ENCODE measurements at places on chromosomes 5 and 9.
A peak's percentile ranks its signal among the peaks of the same experiment; 100 is the strongest.

DNA sequence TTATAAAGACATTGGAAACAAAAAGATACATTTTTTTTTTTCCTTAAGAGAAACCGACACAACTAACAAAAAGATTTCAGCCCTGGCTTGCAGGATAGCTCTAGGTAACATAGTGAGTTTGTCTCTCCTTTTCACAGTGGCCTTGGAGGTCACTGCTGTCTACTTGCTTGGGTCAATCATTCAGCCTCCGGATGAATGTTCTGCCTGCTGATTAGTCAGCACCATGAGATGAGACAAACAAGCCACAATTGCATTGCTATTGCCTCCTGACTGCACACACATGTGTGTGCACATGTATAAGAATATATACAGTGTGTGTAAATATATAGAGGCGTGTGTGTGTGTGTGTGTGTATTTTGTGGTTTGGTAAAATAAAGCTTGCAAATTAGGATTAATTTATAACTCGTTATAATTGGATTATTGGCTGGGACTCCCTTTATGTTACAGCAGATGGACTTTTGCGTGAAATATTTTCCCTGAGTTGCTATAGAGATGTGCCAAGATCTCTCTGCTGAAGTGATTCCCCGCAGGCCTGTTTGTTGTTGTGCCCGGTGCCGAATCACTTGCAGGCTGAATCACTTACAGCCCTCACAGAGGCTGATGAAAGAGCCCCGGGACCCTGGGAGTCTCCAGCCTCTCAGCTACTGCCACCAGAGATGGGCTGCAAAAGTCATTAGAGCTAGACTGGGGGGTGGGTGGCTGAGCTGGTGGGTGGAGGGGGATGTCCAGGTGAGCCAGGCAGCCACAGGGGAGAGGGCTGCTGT lies 161.2 kb downstream of the FGF18 start:
- DNase-seq, result no peak

- DNase-seq, result no peak
These were observed 40.0 kb downstream of the NIM1K start for GRCh38 chr5:43231977-43232376.

- DNase-seq, result no peak
These were observed 686.5 kb upstream of the COX7C start for GRCh38 chr5:85931220-85931619.

DNA sequence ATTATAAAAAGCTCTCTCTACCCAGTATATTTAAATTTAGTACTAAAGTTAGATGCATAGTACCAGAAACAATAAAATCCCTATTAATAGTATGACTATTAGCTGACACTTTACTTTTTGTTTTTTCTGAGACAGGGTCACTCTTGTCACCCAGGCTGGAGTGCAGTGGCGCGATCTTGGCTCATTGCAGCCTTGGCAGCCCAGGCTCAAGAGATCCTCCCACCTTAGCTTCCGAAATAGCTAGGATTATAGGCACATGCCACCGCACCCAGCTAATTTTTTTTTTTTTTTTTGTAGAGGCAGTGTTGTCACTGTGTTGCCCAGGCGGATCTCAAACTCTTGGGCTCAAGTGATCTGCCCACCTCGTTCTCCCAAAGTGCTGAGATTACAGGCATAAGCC lies 8.0 kb downstream of the CCNG1 start:
- DNase-seq, result no peak

DNA sequence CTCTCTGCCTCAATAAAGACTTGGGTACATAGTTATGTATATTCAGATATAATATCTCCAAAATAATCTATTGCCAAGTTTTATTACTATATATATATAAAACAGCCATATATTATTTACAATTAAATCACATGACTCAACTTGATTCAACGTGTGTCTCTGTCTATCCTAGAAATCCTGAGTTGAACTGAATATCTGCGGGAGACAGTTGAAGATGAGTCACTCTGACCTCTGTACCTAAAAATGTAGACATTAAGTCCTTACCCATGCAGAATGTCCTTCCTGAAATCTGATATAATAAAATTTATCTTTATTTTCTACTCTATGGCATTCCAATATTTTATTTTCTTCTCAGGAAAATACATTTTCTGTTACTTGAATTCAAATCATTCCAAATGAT lies 218.2 kb upstream of the PRDM9 start:
- no peak for DNase-seq

GRCh38 chr5:141349917-141350619 lies at the start of gene PCDHGB1:
Gene PCDHGB1 (plus strand): TSS chr5:141350099. CDS start chr5:141350261, 162 bp downstream.
- DNase-seq, result peak; percentile 77

- DNase-seq, result no peak
These were observed 1141.1 kb upstream of the ACO1 start for GRCh38 chr9:31243386-31243785.

DNA sequence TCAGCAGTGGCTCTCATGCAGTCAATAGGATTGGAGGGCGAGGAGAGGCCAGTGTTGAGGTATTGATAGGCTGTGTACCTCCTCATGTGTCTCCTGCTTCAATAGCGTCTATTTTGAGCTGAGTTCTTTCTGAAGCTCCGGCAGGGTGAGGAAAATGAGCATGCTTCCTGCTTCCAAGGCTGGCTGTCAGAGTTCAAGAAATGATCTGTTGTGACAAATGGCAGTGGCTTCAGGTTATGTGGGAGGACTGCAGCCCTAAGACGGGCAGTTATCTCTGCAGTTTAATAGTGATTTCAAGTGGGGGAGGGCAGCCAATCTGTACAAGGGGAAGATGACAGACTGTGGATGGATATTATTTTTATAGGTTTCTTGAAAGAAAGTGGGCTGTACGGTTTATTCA lies 54.0 kb upstream of the CXCL14 start:
- no peak for DNase-seq

DNA sequence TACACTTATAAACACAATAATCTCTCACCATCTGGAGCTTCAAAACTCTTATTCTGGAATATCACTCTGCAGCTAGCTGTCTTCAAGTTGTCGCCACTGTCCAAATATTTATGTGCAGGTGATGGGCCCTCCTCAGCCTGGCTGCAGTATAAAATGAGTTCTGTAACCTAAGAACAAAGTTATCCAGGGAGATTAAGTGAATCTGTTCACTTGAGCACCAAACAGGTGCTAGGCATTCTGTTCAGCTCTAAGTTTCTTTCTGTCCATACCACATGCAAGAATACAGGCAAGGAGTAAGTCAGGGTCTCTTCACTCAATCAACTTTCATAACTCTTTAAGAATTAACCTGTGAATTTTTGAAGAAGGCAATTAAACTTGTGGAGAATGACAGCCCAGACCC lies 344.1 kb downstream of the PLK2 start:
- DNase-seq, result no peak

DNA sequence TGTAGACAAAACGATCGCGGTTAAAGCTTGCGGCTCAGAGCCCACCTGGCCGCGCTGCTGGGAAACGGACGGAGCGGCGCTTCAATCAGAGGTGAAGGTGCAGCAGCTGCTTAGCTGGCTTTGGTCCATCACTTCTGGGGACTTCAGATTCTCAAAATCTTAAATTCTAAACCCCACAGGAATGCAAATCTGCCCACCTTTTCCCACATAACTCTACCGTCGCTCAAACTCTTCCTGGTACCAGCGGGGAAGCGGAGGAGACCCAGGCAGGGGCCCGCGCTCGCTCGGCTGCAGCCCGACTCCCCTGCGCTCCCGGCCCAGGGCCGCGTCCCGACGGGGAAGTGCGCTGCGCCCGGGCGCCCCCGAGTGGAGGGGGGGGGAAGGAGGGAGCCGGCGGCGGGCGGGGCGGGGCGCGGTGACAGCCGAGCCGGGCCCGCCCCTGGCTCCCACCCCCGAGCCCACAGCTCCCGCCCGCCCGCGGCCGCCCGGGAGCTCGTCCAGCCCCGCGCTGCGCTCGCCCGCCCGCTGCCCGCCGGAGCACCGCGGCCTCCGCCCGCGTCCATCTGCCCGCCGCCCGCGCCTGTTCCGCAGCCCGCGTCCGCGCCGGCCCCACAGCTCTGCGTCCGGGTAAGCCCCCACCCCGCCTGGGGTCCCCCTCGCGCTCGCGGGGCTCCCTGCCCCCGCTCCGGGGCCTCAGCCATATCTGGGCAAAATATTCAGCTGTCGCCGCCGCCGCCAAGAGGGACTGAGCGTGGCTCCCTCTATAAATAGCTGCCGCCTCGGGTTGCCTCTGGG lies at the start of gene TMOD1:
TSS of gene TMOD1 (plus strand) at position 490 of the 795 bp plus-strand sequence. CDS start 22,523 bp downstream, outside the sequence.
- peak; percentile 96 for DNase-seq

DNA sequence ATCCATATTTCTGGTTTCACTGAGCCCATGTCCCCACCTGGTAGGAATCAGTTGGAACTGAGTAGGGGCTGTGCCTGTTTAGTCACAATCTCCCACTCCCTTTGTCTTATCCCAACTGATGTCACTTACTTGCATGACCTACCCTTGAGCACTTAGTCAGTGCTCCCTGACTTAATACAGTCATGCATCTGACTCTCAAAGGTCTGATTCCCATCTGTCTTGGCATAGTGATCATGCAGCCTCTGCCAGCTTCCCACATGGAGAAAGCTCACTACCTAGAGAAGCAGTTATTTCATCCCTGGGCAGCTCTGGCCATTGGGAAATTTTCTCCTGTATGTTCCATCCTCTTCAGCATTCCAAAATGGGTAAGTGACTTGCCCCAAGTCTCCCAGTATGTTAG lies 24.8 kb downstream of the ABLIM3 start:
- DNase-seq, result no peak

- peak; percentile 93 for DNase-seq
These were observed at the start of gene ANKS6 for GRCh38 chr9:98796364-98797101. Gene ANKS6 (minus strand): TSS chr9:98796555. CDS start chr9:98796491, 64 bp downstream.

DNA sequence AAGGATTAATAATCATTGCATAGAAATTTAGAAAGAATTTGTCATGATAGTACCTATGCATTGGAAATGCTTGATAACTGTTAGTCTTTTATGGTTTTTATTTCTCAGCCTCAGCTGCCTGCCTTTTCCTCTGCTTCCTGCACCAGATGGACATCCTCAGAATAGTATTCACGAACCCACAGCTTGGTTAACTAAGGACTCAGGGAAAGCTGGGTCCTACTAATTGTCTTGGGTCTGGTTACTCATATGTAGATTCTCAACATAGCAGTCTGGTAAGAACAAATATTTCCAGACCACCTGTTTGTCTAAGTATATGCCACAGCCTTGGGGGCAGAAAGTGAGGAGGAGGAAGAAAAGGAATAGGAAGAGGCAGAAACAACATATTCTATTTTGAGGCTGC lies 464.5 kb upstream of the SMARCA2 start:
- DNase-seq, result no peak

GRCh38 chr5:109006129-109006528 lies 258.4 kb downstream of the FER start:
- no peak for DNase-seq

GRCh38 chr5:74412066-74412465 lies 228.5 kb downstream of the ENC1 start:
- DNase-seq, result no peak

DNA sequence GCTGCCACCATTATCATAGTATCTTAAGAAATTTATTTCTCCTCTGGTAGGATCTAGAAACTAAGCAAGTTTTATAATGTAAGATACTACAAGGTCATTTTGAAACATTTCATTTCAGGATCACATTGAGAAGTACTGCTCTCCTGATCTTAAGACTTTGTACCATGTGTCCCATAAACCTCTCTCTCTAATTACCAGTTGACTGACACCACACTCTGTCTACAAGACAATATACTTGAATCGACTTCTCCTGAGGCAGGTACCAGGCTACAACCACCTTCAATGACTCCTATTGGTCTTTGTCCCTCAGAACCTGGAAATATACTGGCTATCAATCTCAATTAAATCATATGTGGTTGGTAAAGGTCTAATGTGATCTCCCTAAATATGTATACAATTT lies 597.0 kb downstream of the PTPRD start:
- no peak for DNase-seq

DNA sequence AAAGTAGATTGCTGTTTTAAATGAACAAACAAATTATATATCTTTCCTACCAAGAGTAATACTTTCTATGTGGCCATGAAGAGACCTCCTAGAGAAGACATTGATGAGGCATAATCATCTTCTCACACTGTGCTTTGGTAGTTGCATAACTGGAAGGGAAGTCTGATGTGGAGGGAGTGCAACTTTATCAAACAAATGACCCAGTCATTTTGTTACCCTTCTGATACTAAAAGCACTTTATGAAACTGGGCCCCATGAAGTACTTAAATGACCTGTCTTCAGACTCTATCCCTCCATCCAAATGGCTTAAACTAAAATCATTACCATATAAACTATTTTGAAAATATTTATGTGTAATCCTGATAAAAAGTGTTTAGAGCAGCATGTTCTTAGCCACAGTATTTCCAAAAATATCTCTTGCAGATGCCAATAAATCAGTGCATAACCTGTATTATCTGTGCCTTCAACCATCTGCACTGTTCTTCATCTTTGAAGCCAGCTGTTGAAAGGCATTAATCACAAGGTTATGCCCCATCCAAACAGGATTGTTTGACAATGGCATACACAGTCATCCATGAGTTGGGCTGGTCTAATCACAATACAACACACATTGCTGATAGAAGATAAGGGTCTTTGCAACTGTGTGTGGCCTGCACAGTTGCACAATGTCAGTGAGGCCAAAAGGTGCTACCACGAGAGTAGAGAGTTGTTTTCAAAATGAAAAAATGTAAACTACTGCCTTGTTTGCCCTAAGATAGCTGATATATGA lies 31.9 kb upstream of the MIER3 start:
- DNase-seq, result peak; percentile 9

- DNase-seq, result no peak
These were observed 95.7 kb downstream of the AGTPBP1 start for GRCh38 chr9:85645909-85646627.

- DNase-seq, result no peak
These were observed at the start of gene TLR4 for GRCh38 chr9:117704024-117704575. Gene TLR4 (plus strand): TSS chr9:117704403. CDS start chr9:117704473, 70 bp downstream.

- DNase-seq, result no peak
These were observed 384.6 kb downstream of the SPOCK1 start for GRCh38 chr5:137114529-137114928.

DNA sequence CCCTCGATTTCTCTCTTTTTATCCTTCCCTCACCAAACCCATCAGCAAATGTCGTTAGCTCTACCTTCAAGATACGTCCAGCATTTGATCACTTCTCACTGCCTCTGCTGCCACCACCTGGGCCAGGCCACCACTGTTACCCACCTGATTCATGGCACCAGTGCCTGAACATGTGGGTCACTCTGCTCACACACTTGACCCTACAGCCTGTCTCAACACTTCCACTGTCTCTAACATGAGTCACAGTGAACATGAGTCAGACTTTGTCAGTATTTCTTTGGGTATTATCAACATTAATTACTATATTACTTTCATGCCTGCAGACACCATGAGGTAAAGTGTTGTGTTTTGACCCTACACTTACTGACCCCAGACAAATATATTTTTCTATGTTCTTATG lies 19.6 kb downstream of the SLC24A2 start:
- no peak for DNase-seq
